ENCODE measurements at places on chromosomes 2 and 18.

DNA sequence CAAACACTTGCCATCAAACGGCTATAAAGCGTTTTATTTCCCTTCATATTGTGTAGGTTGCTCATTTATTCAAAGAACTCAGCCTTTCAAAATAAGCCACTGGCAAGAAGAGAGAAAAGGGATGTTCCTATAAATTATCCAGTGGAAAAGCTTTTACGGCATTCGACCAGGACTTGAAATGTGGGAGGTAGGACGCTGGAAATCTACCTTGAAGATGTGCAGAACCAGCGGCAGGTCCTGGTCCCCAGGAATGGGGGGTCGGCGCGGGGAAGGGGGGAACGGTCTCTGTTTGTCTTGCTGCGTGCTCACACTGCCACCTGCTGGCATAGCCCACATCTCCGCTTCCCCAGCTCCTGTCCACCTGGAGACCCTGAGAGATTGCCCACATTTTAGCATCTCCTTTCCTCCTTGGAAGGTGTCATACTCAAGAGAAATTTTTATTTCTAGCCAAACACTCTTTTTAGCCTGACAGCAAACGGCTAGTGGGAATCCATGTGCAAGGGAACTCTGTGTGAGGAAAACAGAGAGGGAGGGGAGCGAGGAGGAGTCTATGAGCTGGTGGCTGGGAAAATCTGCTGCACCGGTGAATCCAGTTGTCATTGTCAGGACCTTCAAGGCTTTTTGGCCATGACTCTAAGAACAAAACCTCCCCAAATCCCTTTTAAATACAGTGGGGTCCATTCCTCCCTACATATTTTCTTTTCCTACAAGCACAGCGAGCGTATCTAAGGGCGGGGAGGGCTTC, 349.0 kb upstream of the PKDCC start:
- no peak for DNase-seq

DNA sequence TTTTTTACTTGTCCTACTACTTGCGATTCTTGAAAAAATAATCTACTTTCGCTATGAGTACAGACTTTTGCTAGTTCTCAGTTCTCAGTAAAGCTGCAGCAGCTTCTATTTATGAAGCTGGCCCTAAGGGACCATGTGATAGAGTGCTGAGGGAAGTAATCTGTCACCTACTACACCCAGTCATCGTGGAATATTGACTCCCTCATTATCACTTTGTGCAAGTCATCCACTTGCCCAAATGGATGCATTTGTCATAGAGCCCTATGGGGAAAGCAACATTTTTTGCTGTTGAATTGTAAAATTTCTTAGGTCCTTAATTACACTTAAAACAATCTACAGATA, 1919.8 kb downstream of the SUCLG1 start:
- no peak for DNase-seq

- no peak for DNase-seq
Observed at GRCh38 chr2:113185664-113186432, 12.1 kb downstream of the PSD4 start.

DNA sequence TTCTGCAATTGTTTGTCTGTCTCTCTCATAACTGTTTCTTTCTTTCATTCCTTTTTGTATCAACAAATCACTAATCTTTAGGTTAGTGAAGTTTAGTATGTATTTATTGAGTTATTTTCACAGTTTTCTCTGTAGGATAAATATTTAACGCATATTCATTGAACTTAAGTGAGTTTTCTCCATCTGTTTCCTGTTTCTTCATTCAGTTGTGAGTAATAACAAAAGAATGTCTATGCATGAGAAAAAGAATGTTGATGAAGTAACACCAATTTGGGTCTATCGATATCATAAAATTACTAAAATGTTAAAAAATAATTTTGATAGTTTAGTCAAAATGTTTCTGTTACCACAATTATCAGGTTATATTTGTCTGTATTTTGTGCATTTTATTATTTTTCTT, 948.0 kb downstream of the DSC3 start:
- DNase-seq: no peak

GRCh38 chr18:76970770-76971559, 148.6 kb downstream of the ZNF236 start:
- no peak for DNase-seq

DNA sequence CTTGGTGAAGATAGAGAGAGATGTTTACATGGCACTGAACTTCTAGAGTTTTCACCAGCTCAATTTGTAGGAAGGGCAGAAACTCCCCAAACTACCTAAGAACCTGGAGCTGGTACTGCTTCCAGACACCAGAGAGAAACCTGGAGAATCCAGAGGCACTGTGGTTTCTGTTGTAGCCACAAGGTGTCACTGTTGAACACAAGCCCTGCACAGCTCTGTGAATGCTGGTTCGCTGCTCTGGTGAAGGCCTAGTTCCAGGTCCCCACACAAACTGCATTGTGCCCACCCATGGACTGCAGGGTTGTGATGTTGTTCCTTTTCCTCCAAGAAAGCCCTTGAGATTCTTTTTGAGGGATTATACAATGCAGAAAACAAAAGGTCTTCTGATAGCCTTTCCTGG, 150.5 kb upstream of the HS6ST1 start:
- DNase-seq: no peak

GRCh38 chr2:201969241-201969937, 64.3 kb upstream of the FZD7 start:
- DNase-seq: no peak

- DNase-seq: no peak
Observed at GRCh38 chr2:15561574-15562344, 625 bp upstream of the NBAS start.

GRCh38 chr2:210170196-210170445, 1.1 kb downstream of the KANSL1L start:
- DNase-seq: no peak

GRCh38 chr2:127362971-127363370, 24.8 kb downstream of the MAP3K2 start:
- DNase-seq: no peak

DNA sequence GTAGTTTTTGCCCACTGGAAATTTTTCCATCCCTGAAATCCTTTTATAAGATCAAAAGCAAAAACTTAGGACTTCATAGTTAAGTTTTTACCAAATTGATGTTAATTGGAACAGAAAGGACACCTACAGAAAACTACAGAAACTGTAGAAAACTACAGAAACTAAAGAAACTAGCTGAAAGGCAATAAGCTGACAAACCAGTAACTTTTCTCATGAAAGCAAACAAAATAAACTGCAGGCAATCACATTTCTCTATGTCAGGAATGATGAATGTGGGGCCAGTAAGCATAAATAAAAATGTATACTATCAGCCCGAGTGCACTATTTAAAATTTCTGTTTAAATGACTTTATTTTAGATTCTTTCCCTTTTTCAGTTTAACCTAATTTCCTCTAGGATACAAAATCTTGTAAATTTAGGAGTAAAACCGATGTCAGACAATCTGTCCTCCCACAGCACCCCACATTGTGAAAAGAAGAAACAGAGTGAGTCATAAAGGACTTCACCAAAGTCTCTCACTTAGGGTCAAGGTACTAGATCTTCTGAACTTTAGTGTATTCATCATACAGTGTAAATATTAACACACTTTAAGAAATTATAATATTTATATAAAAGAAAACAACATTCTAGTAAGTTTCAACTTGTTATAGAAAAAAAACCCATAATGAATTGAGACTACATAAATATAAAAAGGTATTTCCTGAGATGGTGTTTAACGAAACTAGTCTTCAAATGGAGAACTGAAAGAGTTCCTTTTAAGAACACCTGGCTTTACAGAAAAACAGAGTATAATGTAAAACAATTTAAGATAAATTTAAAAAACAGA, 46.6 kb downstream of the USP40 start:
- DNase-seq: no peak

- DNase-seq: no peak
Observed at GRCh38 chr2:200603972-200604371, 18.2 kb downstream of the AOX1 start.

DNA sequence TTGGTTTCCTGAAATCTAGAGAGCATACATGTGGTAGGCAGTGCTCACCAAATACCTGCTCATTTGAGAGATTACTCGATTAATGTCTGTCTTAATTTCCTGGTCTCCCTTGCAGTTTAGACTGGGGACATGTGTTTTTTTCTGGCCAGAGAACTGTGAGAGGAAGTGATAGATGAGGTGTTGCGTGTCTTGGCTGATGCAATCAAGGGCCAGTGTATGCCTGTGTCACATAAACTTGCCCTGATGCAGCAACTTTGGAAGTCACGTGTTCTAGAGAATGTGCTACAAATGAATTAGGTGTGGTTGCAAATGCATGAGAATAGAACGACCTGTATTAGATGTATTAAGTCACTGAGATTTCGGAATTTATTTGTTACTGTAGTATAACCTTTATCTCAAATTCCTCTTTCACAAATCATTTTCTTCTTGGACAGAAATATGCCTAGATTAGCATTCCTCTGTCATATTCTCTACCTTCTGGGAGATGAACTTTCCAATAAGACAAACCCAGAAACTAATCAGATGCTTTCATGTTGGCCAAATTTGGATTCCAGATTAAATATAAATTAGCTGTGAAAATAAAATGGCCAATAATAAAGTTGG, 9.9 kb upstream of the IL1A start:
- DNase-seq: no peak

GRCh38 chr18:25279133-25279532, 72.8 kb downstream of the ZNF521 start:
- DNase-seq: no peak

DNA sequence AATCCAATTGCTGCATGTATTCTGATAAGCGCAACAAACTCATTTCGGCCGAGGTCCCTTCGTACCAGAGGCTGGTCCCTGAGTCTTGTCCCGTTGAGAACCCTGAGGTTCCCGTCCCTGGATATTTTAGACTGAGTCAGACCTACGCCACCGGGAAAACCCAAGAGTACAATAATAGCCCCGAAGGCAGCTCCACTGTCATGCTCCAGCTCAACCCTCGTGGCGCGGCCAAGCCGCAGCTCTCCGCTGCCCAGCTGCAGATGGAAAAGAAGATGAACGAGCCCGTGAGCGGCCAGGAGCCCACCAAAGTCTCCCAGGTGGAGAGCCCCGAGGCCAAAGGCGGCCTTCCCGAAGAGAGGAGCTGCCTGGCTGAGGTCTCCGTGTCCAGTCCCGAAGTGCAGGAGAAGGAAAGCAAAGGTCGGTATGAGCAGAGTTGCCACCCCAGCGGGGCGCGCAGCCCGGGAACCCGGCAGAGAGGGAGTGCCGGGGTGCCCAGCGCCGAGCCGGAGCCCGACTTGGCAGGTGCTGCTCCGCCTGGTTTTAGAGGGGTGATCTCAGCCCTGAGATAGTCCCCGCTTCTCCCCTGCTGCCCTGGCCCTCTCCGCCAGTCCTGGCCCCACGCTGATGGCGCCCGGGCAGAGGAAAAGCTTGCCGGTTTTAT, 714 bp downstream of the HOXD10 start:
- no peak for DNase-seq

GRCh38 chr18:518081-518480, 17.6 kb upstream of the COLEC12 start:
- DNase-seq: no peak

DNA sequence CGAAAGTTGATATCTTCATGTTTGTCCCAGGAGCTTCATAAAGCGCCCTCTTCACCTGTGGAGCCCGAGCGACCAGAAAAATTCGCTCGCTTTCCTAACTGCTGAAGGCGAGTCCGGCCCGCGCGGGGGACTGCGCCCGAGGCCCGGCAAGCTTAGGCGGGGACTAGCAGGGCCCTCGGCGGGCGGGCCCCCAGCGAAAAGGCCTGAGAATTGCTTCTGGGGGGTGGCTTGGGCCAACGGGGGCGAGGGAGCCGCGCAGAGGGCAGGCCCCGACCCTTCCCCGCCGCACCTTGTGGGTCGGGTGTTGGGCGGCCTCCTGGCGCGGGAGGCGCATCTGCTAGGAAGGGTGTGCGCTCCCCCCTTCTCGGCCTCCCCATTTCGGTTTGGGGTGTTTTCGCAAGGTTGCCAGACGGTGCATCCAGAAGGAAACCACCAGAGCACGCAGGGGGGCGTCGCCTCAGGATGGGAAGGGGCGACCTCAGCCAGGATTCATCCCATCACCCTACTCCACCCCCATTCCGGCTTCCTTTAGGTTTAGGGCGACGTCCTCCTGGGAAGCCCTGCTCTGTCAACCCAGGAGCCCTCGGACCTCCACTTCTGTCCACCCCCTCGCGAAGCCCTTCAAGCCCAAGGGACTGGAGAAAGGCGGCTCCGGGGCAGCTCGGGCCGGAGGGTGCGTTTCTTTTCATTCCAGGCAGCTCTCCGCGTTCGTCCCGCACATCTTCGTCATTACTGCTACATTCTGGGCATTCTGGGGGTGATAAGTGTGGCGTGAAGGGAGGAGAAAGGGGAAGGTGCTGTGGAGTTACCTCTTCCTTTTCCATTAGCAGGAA, 9.1 kb downstream of the SP9 start:
- no peak for DNase-seq

DNA sequence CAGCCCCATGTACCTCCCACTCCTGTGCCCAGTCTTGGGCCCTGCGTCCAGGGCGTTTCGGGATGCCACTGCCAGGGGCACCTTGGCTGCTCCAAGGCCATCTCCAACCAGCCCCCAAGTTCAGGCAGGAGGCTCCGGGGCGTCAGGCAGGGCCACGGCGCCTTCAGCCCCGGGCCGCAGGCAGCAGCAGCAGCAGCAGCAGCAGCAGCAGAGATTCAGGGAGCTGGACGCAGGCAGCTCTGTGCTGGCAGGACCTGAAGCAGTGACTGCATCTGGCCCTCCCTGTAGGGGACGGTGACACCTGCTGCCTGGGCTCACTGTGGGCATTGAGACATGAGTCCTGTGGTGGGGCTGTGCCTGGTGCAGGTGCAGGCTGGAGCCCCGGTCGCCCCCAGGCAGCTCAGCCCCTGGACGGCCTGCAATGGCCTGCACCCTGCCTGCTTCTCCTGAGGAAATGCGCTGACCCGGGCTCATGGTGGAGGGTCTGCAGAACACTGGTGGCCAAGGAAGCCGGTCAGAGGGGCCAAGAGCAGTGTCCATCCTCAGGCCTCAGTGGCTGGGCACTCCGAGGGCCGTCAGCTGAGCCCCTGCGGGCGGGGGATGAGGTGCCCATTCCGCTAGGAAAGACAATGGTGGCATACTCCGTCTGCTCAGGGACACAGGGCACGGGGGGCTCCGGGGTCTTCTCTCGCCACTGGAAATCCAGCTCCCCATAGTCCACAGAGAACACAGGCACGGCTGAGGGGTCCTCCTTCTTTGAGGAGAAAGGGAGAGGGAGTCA, 8.0 kb downstream of the PDCD1 start:
- no peak for DNase-seq

- no peak for DNase-seq
Observed at GRCh38 chr18:24915547-24915946, 436.4 kb downstream of the ZNF521 start.

DNA sequence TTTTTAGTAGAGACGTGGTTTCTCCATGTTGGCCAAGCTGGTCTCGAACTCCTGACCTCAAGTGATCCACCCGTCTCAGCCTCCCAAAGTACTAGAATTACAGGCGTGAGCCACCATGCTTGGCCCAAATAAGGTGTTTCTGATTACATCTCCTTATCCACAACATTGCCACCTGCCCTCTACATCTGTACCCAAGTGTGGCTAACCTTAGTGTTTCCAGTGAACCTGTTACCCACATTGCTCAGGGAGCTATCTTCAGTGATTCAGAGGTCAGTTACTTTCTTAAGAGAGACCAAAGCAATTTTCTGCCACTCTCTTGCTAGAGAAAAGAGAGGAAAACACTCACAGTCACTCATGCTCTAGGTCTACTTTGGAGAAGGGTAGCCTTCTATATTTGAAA, 115.0 kb upstream of the SLC39A10 start:
- no peak for DNase-seq

GRCh38 chr2:231418820-231419640, 23.5 kb downstream of the B3GNT7 start:
- no peak for DNase-seq

- DNase-seq: no peak
Observed at GRCh38 chr2:14774436-14774968, 142.0 kb downstream of the LRATD1 start.
